ENCODE measurements at places on chromosomes 11 and 22.

- DNase-seq, result peak; percentile 60
Measured at GRCh38 chr11:93740031-93740729, 1.1 kb downstream of the TAF1D start.

DNA sequence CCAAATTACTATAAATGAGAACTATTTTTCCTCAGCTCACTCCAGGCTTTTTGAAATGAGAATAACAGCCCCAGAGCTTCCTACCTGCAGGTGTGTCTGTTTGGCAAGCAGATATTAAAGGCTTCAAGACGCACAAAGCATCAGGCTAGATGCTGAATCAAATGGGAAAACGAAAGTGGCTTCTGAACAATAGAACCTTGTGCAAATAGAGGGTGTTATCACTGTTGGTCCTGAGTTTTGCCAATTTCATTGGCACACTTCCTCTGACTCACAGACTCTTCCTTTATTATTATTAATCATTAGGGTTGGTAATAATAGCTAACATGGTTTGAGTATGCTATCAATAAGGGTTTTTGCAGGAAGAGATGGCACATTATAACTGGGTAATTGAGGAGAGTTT, 13.4 kb downstream of the SYT13 start:
- peak; percentile 34 for DNase-seq

GRCh38 chr11:110777775-110778174, 65.5 kb upstream of the ARHGAP20 start:
- DNase-seq, result peak; percentile 36

- peak; percentile 21 for DNase-seq
Measured at GRCh38 chr11:44899959-44900358, 50.7 kb downstream of the TP53I11 start.

DNA sequence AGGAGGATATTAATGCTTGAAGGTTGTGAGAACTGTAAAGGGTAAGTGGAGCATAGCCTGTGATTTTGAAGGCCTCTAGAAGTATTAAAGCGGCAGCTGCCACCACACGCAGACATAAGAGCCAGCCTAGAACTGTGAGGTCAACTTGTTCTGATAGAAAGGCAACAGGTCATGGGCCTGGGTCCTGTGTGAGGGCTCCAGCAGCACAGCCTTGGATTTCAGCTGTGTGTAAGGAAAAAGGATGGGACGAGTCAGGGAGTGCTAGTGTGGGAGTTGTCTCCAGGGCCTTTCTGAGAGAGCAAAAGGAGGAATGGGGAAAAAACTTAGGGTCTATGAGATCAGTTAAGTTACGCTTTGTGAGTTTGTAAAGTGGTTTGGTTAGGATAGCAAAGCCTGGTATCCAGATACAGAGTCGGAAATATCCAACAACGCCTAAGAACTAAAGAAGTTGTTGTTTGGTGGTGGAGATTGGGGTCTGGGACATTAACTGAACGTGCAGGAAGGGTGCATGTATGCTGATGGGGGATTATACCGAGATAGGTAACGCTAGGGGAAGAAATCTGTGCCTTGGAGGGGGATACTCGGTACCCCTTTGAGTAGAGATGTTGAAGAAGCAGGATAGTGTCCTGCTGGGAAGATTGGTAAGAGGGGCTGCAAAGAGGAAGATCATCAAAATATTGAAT, 17.4 kb upstream of the ANO1 start:
- DNase-seq, result no peak

DNA sequence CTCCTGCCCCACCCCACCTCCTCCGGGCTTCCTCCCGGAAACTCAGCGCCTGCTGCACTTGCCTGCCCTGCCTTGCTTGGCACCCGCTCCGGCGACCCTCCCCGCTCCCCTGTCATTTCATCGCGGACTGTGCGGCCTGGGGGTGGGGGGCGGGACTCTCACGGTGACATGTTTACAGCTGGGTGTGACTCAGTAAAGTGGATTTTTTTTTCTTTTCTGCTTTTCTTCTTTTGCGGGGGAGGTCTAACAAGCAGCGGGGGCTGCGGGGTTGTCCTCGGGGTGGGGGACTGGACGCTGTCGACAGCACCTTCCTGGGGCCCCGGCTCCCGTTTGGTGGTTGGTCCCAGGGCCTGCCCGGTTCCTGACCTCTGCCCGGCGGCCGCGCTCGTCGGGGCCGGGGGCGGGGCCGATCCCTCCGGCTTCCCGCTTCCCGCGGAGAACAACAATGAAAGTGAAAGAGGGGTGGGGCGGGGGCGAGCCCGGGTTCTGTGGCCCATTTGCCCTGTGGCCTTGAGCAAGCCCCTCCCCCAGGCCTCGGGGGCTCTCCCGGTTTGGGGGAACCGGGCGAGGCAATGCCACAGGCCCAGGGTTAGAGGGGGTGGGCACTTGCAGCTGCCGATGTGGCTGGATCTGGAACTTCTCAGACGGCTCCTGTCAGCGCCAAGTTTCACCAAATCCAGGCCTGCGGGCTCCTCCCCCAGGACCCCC, 975 bp upstream of the MDK start:
- no peak for DNase-seq

- DNase-seq, result peak; percentile 63
Measured at GRCh38 chr22:20298803-20299745, 20.8 kb downstream of the DGCR6L start.

DNA sequence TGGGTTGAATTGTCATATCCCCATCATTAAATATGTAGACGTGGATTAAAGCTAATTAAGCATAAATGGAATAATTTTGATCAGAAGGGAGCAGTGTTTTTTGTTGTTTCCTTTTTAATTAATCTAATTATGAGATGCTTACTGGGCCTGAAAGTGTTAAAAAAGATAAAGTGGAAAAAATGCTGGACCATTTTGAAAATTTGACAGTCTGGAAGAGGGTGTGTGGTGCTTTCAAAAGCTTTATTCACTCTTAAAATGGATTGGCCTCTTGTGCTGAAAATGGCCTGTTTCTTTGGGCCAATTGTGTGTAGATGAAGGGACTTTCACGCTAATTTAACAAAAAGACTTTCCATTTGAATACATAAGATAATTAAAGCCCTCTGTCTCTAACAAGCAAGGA, 1.8 kb downstream of the TNRC6B start:
- no peak for DNase-seq

GRCh38 chr11:100010393-100010792, 676.7 kb upstream of the ARHGAP42 start:
- DNase-seq, result no peak

DNA sequence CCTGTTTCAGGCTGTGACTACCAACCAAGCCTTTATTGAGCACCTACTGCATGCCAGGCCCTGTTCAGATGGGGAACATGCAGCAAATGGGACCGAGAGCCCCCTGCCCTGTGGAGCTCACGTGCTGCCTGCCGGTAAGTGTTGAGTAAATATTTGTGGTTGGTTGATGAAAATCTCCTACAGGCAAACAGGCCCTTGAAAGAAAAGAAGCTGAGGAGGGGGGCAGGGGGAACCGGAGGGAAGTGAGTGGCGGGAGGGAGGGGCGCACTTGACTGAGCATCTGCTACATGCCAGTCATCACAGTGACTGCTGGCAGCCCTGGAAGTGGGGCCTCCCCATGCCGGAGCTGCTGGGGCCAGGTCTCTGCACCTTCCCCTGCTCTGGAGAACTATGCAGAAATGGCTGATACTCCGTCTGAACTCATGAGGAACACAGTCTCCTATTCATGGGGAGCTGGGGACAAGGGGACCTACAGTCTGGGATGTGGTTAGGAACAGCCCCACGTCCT, 34.2 kb downstream of the MACROD1 start:
- DNase-seq, result no peak
